ENCODE measurements at places on chromosomes 13 and 19.

- DNase-seq = no peak
Measured at GRCh38 chr13:58617880-58618665, 986.5 kb downstream of the PCDH17 start.

DNA sequence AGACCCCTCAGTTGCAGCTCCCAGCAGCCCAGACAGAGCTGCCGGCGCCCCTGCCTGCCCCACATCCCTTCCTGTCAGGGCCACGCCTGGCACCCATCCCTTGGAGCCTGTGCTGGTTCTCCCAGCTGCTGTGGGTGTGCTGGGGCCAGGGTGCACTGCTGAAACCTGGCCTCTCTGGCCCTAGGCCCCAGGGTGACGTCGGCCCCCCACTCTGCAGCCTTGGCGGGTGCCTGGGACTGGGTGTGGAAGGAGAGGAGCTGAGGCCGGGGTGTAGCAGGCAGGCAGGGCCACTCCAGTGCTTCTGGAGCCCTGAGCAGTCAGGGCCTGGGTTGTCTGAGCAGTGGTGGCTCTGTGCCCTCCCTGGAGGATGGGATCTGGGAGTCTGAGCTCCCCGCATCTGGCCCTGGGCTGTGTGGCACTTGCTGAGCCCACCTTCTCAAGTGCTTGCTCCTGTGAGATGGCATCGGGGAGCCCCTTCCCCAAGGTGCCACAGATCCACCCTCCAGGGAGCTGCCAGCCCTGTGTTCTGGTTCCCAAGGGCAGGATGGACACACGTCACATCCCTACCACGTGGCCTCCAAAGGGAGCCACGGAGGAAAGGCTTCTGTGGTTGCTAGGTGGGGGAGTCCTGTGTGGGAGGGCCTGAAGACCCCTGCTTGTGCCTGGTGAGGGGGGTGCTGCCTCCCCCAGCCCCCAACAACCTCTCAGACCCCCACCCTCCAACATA is 5.2 kb downstream of the PLEKHJ1 start:
- DNase-seq = no peak

DNA sequence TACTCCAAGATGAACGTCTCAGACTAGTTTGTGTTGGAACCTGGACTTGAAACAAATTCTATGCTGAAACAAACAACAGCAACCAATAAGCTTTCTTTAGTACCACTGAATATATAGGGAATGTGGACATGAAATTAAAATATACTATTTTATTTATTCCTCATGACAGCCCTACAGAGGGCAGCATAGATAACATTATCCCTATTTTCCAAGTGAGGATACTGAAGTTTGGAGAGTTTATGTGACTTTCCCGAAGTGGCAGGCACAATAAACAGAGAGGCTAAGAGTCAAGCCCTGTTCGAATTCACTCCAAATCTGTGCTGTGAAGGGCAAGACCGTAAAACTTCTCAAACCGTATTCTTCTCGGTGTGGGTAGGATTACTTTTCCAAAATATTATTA is 509.9 kb upstream of the GPC6 start:
- no peak for DNase-seq

DNA sequence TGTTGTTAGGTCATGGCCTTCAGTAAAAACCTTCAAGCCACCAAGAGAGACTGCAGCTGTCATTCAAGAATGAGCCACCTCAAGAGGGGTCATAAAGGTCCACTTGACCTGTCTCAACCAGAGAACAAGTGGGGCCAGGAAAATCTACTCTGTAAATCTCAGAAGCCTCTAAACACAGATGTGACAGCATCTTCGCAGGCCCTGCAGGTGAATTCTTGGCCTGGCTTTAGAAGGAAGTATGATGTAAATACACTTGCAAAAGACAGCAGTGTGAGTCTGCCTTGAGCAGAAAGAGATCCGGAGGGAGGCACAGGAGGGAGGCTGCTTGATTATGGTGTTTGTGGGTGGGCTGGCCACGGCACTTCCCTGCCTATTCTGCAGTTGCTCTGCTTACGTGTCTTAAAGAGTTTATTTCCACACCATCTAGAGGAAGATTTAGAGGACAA is 1082.9 kb downstream of the UQCRFS1 start:
- DNase-seq = no peak

GRCh38 chr19:3766520-3766919 is 4.0 kb downstream of the MRPL54 start:
- no peak for DNase-seq

- DNase-seq = no peak
Measured at GRCh38 chr19:1715540-1715939, 37.8 kb upstream of the ONECUT3 start.

DNA sequence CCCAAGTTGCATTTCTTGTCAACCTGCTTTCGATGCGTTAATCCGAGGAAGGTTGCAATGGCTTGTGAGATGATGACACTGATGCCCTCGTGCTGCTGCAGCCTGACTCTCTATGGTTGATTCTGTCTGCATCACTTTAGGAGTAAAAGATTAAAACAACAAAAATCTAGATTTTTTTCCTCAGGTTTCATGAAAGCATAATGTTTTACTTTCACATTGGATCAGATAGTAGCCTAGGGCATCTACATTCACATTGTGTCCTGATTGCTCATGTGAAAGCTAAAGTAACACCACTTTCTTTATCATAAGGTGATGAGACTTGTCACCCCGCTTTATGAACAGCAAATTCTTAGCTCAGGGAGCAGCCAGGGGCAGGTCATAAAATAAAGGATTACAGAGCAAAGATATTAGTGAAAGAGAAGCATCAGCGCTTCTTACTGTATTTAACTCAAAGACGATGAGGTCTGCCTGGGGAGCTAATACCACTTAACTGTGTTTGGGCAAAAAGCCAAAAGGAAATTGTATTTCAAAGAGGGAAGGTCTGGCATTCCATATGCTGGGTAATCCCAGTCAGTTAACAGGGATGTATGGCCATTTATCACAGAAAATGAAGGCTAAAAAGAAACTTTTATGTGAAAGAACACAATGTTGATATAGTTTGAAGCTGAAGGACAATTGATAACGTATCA is 270.5 kb downstream of the GPC6 start:
- no peak for DNase-seq

- DNase-seq = no peak
Measured at GRCh38 chr13:68666774-68667397, 1436.8 kb upstream of the PCDH9 start.

GRCh38 chr13:94329277-94329676 is 150.2 kb downstream of the DCT start:
- no peak for DNase-seq

DNA sequence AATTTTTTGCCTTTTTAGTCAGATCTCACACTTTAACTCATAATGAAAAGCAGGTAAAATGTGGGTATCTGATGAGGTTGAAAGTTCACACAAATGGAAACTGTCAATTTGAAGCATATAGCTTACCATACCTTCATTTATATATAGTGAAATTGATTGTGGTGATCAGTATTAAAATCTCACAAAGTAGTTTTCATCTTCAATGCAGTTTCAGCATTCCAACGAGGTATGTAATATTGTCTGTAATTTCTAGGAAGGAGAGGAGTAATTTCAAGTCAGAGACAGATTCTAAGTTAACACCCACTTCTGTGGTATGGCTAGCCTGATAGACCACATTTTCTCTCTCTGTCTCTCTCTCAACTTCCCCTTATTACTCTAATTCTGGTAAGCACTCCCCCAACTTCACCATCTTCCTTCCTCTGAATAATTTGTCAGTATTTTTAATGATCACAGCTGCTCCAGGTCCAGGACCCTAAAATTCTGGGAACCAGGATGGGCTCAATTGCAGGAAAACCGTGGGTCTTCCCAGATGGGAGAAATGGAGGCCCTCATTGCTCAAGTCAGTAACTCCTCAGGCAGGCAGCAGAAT is 455.7 kb downstream of the FGF9 start:
- DNase-seq = no peak

- no peak for DNase-seq
Measured at GRCh38 chr19:31715249-31715945, 366.2 kb upstream of the TSHZ3 start.

DNA sequence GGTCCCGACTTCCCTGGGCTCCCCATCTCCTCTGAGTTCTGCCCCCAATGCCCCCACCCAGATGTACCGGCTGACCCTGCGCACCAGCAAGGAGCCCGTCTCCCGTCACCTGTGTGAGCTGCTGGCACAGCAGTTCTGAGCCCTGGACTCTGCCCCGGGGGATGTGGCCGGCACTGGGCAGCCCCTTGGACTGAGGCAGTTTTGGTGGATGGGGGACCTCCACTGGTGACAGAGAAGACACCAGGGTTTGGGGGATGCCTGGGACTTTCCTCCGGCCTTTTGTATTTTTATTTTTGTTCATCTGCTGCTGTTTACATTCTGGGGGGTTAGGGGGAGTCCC is 6.5 kb downstream of the FUZ start:
- DNase-seq = no peak

GRCh38 chr13:48068952-48069351 is 26.0 kb downstream of the MED4 start:
- DNase-seq = no peak

- DNase-seq = no peak
Measured at GRCh38 chr19:574658-575526, 2.5 kb downstream of the BSG start.

DNA sequence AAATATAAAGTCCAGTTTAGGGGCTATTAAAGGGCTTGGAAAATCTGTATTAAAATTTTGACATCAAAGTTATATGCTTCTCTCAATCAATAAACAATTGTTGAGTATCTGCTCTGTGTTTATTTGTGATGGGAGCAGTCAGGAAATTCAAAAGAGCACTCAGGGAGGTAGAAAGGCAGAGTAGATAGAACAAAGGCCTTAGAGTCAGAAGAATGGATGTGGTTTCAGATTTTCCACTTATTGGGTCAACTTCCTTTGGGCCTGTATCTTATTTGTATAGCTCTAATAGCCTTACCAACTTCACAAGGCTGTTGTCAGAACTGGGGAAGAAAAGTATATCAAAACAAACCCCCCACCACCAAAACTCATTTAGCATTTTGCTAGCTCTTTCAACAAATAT is 302.6 kb downstream of the SPRY2 start:
- no peak for DNase-seq

- no peak for DNase-seq
Measured at GRCh38 chr19:41264581-41265394, 616 bp downstream of the HNRNPUL1 start.

- no peak for DNase-seq
Measured at GRCh38 chr13:44092078-44092970, 212.6 kb downstream of the LACC1 start.

DNA sequence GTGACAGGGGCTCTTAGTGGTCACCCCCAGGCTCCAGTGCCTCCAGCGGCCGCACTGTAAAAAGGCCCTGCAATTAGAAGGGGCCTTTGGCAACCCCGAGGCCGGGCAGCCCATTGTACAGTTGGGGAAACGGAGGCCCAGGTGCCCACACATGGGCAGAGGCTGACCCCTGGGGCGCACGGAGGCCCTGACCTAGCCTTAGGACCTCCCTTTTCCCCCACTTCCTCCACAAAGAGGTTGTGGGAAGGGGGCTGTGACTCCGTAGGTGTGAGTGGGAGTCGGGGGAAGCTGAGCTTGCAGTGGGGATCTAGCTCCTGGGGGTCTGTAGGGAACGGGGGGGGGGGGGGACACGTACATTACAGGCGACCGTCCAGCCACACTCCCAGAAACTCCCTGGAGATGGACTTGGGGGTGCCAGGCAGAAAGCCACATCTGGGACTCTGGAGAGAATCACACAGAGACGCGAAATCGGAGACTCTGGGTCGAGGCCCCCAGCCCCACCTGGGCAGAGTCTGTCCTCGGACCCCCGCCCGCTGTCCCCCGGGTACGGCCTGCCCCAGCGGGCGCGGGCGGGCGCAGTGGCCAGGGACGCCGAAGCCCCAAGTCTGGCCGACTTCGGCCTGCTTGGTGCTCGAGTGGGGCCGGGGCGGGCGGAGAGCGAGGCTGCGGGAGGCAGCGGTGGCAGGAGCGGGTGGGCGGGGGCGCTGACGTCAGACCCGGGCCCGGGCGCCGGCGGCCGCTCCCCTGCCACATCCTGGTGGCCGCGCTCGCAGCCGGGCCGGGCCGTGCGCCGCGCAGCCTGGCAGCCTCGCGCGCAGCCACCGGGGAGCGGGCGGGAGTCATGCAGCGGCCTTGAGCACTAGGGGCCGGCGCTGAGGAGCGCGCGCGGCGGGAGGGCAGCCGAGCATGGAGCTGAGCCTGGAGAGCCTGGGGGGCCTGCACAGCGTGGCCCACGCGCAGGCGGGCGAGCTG is at the start of gene ONECUT3:
Gene ONECUT3, plus strand, starts transcription at position 750 of the 972 bp plus-strand sequence. Its CDS starts 157 bp downstream, at position 907.
- DNase-seq = no peak

DNA sequence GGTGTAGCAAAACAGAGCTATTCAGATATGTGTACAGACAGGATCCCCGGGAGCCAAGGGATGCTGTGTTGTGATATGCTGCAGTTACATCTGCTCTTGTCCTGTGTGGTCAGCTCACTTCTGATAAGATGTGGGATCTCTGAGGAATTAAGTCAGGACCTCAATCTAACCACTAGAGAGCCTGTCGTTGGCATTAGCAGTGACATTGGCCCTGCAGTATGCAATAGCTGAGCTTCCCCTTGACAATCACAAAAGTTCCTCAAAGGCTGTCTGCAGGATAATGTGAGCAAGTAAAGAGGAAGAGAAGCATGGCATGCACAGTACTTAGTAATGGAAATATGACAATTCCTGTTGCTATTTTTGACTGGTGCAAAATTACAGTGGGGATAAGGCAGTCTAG is 203.4 kb upstream of the MIR17HG start:
- DNase-seq = no peak

DNA sequence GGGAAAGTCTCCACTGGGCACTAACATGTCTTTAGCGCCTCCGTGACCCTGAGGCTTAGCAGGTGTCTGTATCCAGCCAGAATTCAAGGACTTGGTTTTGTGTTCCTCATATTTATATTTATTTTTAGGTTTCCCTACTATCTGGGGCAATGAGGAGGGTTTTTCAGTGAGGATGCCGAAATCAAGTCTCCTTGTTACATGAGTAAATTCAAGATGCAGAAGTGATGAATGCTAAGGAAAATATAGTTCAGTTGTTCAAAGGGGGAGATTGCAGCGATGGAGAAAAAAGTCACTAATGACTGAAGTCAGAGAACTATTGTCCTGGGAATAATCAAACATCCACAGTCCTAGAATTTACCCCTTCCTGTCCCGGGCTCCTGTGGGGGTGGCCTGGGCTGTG is 791 bp upstream of the ADGRE2 start:
- DNase-seq = no peak

DNA sequence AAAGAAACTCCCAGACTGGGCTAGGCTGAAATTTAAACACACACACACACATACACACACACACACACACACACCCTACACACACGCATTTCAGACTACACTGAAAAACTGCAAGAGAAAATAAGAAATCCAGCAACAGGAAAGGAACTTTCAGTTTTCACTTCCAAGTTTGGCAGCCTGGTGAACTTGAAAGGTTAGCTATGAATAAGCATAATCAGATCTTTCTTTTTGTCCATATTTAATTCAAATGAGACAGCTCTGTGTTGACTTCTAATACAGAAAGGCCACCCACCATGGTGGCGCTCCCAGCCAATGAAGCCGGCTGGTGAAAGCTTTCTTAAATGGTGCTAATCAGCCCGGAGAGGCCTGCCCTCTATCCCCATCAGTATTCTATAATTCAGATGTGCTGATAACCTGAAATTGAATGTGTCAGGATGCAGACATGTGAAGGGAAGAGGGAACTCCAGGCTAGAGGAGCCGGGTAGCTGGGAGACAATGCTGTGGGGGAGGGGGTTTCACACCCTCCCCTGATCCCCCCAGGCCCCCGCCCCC is 108.3 kb upstream of the ZNF536 start:
- DNase-seq = no peak
